ENCODE measurements at places on chromosomes 12 and 14.
A peak's percentile ranks its signal among the peaks of the same experiment; 100 is the strongest.

DNA sequence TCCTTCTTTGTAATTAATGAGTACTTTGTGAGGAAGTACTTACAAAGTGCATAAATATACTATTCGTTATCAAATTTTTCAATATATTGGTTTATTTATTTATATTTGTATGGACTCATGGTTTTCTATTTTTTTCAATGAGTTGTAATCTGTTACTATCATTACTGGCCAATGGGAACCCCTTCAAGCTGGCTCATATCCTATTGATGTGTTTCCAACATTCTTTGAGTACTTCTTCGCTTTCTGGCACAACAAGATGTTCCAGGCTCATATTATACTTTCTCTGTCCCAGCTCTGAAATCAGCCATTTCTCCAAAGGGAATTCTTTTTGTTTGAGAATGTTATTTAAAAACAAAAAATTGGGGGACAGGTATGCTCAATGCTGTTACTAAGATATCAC is 17.5 kb downstream of the YBX3 start:
- DNase-seq, result no peak

DNA sequence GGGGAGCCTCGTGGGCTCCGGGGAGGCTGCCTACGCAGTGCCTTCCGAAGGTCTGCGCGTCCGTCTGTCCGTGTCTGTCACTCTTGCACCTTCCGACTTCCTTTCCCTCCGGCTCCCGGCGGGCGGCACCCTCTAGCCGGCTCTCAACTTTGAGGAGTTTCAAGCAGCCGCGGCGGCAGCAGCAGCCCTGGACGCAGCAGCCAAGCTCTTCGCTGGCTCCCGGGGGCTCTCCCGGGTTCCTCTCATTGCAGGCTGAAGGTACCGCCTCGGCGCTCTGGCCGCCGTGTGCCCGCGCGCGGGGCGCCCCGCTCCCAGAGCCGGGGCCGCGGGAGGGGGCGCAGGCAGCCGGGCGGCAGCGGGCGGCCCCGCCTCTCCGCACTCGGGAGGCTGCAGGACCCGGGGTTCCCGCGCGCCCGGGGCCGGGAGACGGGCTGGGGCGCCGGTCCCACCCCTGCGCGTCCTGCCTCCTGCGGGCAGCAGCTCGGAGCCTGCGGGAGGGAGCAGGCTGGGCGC is at the start of the genes AMIGO2 and PCED1B:
AMIGO2 (minus strand) TSS at position 492 of the 513 bp plus-strand sequence. CDS start 957 bp downstream, outside the sequence.
PCED1B (plus strand) TSS at position 154 of the 513 bp plus-strand sequence. CDS start 155,443 bp downstream, outside the sequence.
- DNase-seq, result peak; percentile 52

DNA sequence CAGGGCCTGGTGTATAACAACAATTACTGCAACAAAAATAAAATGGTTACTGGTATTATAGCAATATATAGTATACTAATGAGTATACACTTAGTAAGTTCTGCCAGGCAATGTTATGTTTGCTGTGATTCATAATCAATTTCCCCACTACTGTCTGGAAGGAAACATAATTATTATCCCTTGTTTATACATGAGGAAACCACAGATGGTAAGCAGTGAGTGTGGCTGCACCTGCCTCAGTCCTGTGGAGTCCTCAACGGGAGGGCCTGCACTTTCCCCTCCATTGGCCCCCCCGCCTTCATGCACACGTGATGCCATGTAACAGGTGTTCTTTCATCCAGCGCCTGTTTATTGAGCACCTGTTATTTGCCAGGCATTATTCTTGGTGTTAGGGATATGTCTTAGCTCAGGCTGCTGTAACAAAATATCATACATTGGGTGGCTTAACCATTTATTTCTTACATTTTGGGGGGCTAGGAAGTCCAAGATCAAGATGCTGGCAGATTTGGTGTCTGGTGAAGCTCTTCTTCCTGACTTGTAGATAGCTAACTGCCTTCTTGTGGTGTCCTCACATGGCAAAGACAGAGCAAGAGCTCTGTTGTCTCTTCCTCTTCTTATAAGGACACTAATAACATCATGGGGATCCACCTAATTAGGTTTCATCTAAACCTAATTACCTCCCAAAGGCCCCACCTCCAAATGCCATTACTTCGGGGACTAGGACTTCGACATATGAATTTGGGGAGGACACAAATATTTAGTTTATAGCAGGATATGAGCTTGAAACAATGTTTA is 59.5 kb upstream of the CHGA start:
- no peak for DNase-seq

- no peak for DNase-seq
Measured at GRCh38 chr14:37027188-37027824, 145.1 kb downstream of the SLC25A21 start.

GRCh38 chr14:90661866-90662265 is 154.4 kb downstream of the TTC7B start:
- no peak for DNase-seq

- no peak for DNase-seq
Measured at GRCh38 chr14:99612738-99613330, 8.8 kb upstream of the CCDC85C start.

DNA sequence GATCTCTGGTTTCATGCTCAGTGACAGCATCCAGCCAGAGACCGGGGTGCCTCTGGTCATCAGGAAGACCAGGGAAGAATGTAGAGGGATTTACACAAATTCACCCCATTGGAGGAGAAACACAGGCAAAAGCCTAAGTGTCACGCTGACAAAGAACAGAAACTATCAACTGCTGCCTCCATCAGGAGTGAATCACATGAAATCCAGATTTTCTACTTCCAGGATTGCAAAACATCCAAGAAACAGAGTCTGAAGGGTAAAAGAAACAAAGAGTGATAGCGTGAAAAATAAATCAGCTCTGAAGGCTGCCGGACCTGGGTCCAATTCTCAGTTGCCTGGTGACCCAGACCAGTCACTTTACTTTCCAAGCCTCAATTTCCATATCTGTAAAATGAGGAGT is 136.1 kb upstream of the MAP1LC3B2 start:
- DNase-seq, result no peak

- no peak for DNase-seq
Measured at GRCh38 chr14:51500776-51501175, 150.9 kb upstream of the FRMD6 start.

DNA sequence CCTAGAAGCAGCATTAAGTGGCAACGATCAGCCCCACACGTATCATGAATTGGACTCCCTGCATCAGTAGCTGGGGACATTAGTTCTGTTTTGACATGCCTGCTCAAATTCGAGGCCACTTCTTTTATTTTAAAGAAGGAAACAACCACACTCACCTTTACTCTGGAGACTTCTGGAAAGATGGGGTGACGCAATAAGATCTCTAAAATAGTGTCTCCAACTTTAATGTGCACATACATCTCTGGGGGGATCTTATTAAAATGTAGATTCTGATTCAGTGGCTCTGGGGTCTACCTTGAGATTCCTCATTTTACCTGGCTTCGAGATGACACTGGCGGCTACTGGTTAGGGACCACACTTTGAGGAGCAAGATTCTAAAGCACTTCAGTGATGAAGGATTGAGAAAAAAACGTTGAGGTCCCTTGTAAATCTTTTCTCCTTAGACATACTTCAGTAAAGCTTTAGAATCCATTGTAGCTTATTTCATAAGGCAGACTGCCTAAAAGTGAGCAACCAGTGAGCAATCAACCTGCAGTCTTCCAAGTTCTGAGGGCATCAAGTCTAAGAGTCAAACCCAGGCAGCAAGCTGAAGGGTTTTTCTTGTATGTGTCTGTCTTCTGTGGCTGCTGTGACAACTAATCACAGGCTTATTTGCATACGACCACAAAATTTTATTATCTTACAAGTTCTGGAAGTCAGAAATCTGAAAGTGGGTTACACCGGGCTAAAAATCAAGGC is 718.6 kb upstream of the TBX3 start:
- no peak for DNase-seq

DNA sequence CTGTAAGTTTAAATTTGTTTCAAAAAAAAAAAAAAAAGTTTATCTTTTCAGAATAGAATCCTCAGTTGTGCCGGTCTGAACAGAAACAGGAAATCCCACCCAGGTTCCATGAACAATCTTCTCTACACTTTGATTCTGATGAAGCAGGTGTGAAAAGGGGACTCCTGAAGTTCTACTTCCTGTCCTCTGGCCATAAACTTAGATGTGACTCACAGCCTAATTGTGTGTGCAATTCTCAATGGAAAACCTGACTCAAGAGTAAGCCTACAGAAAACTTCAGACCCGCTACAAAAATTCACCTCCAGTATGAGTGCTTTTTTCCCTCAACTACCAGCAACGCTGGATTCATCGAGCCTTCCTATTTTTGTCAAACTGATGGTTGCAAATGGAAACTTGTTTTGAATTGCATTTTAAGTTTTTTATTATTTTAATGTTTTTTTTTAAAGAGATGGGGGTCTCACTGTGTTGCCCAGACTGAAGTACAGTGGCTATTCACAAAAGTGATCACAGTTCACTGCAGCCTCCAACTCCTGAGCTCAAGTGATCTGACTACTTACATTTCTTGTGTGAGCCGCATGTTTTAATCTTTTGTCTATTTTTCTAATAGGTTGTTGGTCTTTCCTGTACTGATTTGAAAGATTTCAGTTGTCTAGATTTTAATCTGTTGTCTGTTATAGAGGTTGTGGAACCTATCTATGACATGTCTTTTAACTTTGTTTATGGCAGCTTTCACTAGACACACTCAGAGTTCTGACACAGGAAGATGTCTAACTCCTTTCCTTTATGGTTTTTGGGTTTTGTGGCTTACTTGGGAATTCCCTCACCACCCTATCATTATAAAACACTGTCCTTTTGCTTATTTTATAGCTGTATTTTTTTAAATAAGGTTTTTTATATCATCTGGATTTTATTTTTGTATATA is 37.6 kb downstream of the ATG14 start:
- DNase-seq, result peak; percentile 15

DNA sequence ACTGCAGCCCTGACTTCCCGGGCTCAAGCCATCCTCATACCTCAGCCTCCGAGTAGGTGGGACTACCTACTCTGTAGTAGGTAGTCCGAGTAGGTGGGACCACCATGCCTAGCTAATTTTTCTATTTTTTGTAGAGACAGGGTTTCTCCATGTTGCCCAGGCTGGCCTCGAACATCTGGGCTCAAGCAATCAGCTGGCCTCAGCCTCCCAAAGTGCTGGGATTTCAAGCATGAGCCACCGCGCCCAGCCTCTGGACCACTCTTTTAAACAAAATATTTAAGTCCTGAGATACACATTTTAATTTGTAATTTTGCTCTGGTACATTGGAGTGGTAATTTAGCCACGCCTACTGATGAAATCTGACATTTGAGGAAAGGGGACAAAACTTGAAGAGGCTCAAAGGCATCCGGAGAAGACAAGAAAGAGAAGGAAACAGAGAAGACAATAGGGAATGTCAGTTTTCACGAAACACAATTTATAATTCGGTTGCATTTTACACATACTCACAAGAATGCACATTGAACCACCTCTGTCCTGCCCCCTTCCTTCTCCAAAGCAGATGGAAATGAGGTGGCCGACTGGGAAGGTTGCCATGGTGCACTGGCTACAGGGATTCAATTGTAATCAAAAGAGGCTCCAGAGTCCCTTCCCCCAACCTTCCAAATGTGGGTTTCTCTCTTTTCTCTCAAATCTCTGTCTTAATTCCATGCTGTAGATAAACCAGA is 9.7 kb upstream of the TUBA1A start:
- DNase-seq, result no peak

- no peak for DNase-seq
Measured at GRCh38 chr14:66998013-66998412, 191.2 kb upstream of the GARIN2 start.

- no peak for DNase-seq
Measured at GRCh38 chr14:69690042-69690441, 76.9 kb upstream of the SRSF5 start.

DNA sequence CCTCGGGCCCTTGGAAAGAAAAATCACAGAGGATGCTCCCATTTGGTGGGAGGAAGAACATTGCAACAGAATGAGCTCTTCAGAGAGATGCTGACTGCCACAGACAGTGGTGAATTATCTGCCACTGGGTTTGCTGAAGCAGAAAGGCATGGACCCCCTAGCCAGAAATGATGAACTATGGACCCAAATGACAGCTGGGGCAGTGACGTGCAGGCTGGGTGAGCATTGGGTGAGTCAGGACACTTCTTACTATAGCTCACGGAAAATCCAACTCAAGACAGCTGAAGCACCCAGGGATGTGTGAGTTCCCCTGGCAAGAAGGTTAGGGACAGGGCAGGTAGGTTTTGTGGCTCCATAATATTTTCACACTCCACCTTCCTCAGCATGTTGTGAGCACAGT is 993.2 kb downstream of the BCL11B start:
- DNase-seq, result no peak

GRCh38 chr12:52081263-52081733 is 1.8 kb downstream of the SMIM41 start:
- no peak for DNase-seq

- DNase-seq, result no peak
Measured at GRCh38 chr14:99450266-99450665, 30.4 kb downstream of the SETD3 start.

GRCh38 chr12:66144791-66145754 is 14.5 kb upstream of the LLPH start:
- DNase-seq, result no peak

GRCh38 chr12:123227581-123228258 is 5.2 kb downstream of the MPHOSPH9 start:
- DNase-seq, result no peak

- DNase-seq, result no peak
Measured at GRCh38 chr12:1518591-1519516, 75.5 kb downstream of the FBXL14 start.

GRCh38 chr12:29405561-29405960 is 24.6 kb upstream of the ERGIC2 start:
- DNase-seq, result no peak
